EH (cell line): ENCODE measurements at places on chromosomes 4 and X.

- peak; percentile 83 for DNase-seq
Observed at GRCh38 chr4:76147454-76148141, 599 bp downstream of the NUP54 start.

DNA sequence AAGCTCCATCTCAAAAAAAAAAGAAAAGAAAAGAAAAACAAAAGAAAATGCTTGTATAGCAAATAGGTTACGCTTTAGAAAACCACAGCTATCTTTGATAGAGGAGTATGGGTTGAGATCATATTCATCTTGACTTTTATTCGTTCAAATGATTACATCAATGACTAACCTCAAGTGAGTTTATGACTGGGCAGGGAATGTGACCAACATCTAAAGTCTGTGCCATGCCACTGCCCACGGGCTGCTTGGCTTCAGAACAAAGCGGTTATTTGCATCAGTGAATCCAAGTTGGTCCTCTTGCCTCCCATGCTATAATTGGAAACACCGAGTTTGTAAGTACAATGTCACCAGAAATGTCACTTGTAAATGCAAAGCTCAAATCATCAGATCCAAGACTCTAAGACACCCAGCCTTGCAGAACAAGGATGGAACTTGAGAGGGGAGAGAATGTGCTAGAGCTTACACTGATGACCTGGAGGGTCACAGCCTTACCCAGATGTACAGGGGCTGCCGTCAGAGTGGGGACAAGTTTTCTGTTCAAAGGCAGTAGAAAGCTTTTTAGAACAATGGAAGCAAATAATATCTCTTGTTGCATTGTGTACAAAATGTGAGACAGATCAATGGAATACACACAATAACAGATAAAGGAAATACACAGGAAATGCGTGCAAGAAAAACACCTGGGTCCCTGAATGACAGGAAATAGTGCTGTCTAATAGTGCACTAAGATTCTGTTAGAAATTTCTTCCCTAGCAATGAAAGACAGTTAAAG is 8.4 kb upstream of the OPN1LW start:
- DNase-seq: no peak

- DNase-seq: no peak
Observed at GRCh38 chr4:165439981-165440380, 61.2 kb downstream of the CPE start.

GRCh38 chr4:8646296-8647093 is 53.9 kb downstream of the CPZ start:
- DNase-seq: no peak

GRCh38 chr4:3010577-3010976 is 47.2 kb downstream of the GRK4 start:
- DNase-seq: no peak

GRCh38 chr4:94700298-94700697 is 57.5 kb upstream of the BMPR1B start:
- DNase-seq: no peak

DNA sequence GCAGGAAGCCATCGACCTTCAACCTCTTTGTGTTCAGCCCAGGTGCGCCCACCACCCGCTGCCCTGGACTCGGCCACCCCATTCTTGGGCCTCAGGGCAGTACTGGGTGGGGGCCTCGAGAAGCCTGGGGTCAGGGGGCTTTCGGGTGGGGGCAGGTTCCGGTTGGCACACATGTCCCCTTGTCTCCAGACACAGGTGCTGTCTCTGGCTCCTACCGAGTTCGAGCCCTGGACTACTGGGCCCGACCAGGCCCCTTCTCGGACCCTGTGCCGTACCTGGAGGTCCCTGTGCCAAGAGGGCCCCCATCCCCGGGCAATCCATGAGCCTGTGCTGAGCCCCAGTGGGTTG is 7.4 kb upstream of the FGFRL1 start:
- DNase-seq: no peak

DNA sequence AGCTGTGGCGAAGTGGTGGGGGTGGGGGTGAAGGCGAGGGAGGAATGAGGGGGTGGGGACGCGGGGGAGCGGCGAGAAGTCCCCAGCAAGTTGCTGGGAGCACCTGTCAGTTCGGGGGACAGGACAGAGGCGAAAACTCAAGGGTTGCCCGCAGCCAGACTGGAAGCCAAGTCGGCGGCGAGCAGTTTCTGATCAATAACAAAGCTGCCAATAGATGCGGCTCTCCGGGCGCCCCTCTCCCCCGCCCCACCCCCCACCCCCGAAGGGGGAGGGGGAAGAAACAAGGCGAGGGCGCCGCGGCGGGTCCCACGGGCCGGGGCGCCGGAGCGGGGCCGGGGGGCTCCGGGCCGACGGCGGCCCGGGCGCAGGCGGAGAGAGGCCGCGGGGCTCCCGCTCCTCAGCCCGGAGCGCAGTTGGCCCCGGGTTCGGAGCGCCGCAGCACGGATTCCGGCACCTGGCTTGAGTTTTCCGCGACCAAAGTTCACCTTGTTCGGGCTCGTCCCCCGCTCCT is 379 bp downstream of the PDGFC start:
- no peak for DNase-seq
